ENCODE measurements at places on chromosomes 5 and 9.

GRCh38 chr5:168612996-168613395 lies 33.8 kb upstream of the PANK3 start:
- peak; percentile 82 for DNase-seq
- no peak overlapping the region for H3K4me3 ChIP-seq
- H3K4me1 ChIP-seq = peaks cover 4% of the 10 kb centered on the region

GRCh38 chr5:6360323-6361072 lies 17.8 kb downstream of the MED10 start:
- H3K4me3 ChIP-seq = no peak overlapping the region
- H3K27ac ChIP-seq = no peak overlapping the region
- H3K36me3 ChIP-seq = peaks cover 23% of the 10 kb centered on the region
- no peaks in the 10 kb centered on the region for H3K4me1 ChIP-seq

- H3K36me3 ChIP-seq = no peaks in the 10 kb centered on the region
- H3K4me1 ChIP-seq = peaks cover 4% of the 10 kb centered on the region
Measured at GRCh38 chr9:27499451-27499850, 24.6 kb upstream of the IFNK start.

GRCh38 chr9:108603141-108603540 lies 252.6 kb downstream of the ACTL7B start:
- no peak overlapping the region for H3K27ac ChIP-seq
- no peaks in the 10 kb centered on the region for H3K4me1 ChIP-seq
- H3K36me3 ChIP-seq = no peaks in the 10 kb centered on the region
- no peak for DNase-seq

GRCh38 chr5:1494780-1495524 lies 28.8 kb downstream of the LPCAT1 start:
- H3K36me3 ChIP-seq = peaks cover 27% of the 10 kb centered on the region
- H3K27me3 ChIP-seq = no peaks in the 10 kb centered on the region
- no peak overlapping the region for H3K4me3 ChIP-seq
- DNase-seq = no peak

GRCh38 chr9:107044872-107045271 lies 181.9 kb downstream of the ZNF462 start:
- DNase-seq = no peak
- no peaks in the 10 kb centered on the region for H3K27me3 ChIP-seq
- H3K27ac ChIP-seq = no peak overlapping the region
- H3K36me3 ChIP-seq = no peaks in the 10 kb centered on the region

DNA sequence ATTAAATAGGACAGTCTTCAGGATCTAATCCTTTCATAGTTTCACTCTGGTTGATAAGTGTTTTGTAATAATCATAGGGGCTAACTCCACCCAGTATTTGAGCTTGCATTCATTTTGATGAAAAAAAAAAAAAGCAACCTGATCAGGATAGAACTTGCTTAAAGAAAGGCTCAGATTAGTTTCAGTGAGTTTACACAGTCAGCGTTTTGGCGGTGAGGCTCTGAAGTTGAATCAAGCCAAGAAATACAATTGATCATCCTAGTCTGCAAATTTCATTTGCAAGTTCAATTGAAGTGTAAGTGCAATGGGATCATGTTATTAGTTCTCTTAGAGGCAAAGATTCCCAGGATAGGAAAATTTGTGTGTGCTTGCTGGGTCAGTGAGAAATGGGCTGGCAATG lies 159.7 kb upstream of the ELL2 start:
- no peak overlapping the region for H3K27ac ChIP-seq
- no peaks in the 10 kb centered on the region for H3K36me3 ChIP-seq
- DNase-seq = no peak
- peaks cover 3% of the 10 kb centered on the region for H3K4me1 ChIP-seq

DNA sequence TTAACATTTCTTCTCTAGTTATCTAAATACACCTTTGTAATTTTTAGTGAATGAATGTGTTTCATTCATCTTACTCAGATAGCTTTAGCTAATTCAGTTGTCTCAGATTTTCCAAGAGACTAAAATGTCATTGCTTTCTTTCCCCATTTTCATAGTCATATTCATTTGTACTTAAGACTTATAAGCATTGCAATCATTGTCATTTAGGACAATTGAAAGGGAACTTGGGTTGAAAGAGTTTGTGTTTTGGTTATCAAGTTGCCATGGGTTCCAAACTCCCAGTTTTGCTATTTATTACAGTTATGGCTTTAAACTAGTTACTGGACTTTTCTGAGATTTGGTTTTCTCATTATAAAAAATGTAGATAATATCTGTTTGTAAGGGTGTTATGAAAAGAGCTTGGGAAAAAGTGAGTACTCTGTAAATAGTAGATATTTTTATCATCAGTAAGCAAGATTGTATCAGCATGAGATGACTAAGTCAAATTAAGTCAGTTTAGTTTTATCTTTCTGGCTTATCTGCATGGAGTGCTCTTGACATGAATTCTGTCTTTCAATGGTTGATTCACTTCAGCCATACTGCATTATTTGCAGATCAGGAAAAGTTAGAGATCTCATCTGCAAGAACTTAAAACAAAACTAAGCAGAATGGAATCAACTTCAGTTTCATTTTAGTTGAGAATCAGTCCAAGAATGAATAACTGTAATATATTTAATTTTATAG lies 107.5 kb downstream of the PBX3 start:
- H3K4me3 ChIP-seq = no peak overlapping the region
- no peaks in the 10 kb centered on the region for H3K4me1 ChIP-seq
- H3K27ac ChIP-seq = no peak overlapping the region
- no peaks in the 10 kb centered on the region for H3K36me3 ChIP-seq
- H3K27me3 ChIP-seq = no peaks in the 10 kb centered on the region

GRCh38 chr9:32413424-32413823 lies 29.0 kb downstream of the ACO1 start:
- no peaks in the 10 kb centered on the region for H3K27me3 ChIP-seq
- no peak overlapping the region for H3K27ac ChIP-seq
- H3K4me1 ChIP-seq = no peaks in the 10 kb centered on the region
- H3K36me3 ChIP-seq = peaks cover 9% of the 10 kb centered on the region
- H3K4me3 ChIP-seq = no peak overlapping the region

DNA sequence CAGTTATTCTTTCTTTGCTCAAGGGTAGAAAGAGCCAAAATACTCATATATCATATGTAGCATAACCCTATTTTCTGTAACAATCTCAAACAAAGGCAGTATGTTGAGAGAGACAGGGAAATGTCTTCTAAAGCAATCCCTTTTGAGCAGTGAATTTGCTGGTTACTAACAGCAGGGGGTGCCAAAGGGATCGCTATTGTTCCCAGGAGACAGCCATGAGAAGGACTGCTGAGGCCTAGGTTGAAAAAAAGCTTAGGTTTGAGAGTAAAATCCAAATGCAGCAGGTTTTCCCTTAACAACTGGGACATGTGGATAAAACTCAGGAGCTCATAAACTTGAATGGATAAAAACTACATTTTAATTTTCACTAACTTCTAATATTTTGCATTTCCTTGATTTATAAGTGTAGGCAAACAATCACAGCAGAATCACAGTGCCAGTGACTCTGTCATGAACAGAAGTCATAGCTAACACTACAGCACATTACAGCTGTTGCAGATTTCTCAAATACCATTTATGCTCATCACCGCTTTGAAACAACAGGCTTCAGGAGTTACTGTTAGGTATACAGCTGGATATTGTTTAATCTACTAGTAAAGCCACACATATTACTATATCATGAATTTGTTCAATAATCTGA lies 148.4 kb downstream of the MAPKAP1 start:
- no peaks in the 10 kb centered on the region for H3K27me3 ChIP-seq
- H3K4me1 ChIP-seq = no peaks in the 10 kb centered on the region
- H3K27ac ChIP-seq = no peak overlapping the region
- H3K36me3 ChIP-seq = peaks cover 7% of the 10 kb centered on the region
- no peak overlapping the region for H3K4me3 ChIP-seq
- peak; percentile 82 for DNase-seq

- no peaks in the 10 kb centered on the region for H3K27me3 ChIP-seq
- H3K36me3 ChIP-seq = no peaks in the 10 kb centered on the region
- H3K4me3 ChIP-seq = peak overlapping the region; percentile 39
- no peak overlapping the region for H3K27ac ChIP-seq
Measured at GRCh38 chr5:111072949-111073682, 1.6 kb downstream of the TSLP start.

- no peaks in the 10 kb centered on the region for H3K36me3 ChIP-seq
- no peak overlapping the region for H3K27ac ChIP-seq
- H3K4me3 ChIP-seq = no peak overlapping the region
- no peaks in the 10 kb centered on the region for H3K4me1 ChIP-seq
- no peak for DNase-seq
Measured at GRCh38 chr5:83570916-83571315, 99.4 kb downstream of the VCAN start.

DNA sequence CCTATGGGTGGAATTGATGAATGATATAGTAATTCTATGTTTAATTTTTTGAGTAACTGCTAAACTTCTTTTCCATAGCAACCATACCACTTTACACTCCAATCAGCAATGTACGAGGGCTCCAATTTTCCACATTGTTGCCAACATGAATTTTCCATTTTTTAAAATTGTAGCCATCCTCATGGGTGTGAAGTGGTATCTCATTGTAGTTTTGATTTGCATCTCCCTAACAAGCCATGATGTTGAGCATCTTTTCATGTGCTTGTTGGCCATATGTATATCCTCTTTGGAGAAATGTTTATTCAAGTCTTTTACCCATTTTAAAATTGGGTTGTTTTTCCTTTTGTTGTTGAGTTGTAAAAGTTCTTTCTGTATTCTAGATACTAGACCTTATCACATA lies 48.9 kb downstream of the TMOD1 start:
- no peaks in the 10 kb centered on the region for H3K27me3 ChIP-seq
- no peaks in the 10 kb centered on the region for H3K36me3 ChIP-seq
- no peak for DNase-seq
- no peak overlapping the region for H3K27ac ChIP-seq
- no peak overlapping the region for H3K4me3 ChIP-seq
- H3K4me1 ChIP-seq = peaks cover 2% of the 10 kb centered on the region

GRCh38 chr9:14895806-14896205 lies 14.4 kb downstream of the FREM1 start:
- no peaks in the 10 kb centered on the region for H3K27me3 ChIP-seq
- no peaks in the 10 kb centered on the region for H3K36me3 ChIP-seq
- H3K4me3 ChIP-seq = no peak overlapping the region

GRCh38 chr9:35353731-35354365 lies 136.1 kb upstream of the RUSC2 start:
- no peak for DNase-seq
- H3K4me3 ChIP-seq = no peak overlapping the region
- H3K27ac ChIP-seq = no peak overlapping the region
- H3K36me3 ChIP-seq = no peaks in the 10 kb centered on the region
- H3K27me3 ChIP-seq = no peaks in the 10 kb centered on the region

GRCh38 chr5:92455011-92455410 lies 1071.9 kb upstream of the ARRDC3 start:
- no peak for DNase-seq
- no peak overlapping the region for H3K4me3 ChIP-seq
- H3K27me3 ChIP-seq = no peaks in the 10 kb centered on the region
- H3K36me3 ChIP-seq = no peaks in the 10 kb centered on the region
- H3K27ac ChIP-seq = no peak overlapping the region

- DNase-seq = no peak
- no peak overlapping the region for H3K27ac ChIP-seq
Measured at GRCh38 chr9:91516081-91516480, 92.4 kb upstream of the NFIL3 start.

DNA sequence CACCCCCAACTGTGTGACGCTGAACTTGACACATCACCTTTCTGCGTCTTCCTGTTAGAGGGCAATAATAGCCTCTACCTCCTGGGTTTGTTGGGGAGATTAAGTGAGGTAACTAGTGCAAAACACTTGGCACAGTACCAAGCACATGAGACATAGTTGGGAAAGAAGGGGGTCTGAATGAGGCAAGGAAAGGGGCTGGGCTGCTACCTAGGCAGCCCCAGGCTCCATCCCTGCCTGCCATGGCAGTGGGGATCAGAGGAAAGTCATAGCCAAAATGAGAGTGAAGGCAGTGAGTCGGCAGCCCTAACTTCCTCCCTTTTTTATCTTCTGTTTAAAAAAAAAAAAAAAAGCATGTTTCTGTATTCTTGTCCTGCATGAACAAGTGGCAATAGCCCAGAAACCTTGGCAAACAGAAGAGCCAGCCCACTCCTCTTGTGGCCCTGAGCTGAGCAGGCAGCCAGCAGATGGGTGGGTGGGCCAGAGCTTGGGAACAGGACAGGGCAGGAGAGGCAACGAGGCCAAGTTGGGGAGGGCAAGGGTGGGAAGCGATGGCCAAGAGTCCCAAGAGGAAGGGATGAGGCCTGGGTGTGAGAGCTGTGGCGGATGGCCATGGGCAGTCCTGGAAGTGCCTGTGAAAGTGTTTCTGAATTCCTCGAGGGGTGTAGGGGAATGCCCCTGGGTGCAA lies 11.4 kb downstream of the CAMK2A start:
- peaks cover 11% of the 10 kb centered on the region for H3K4me1 ChIP-seq
- H3K27me3 ChIP-seq = peaks cover 14% of the 10 kb centered on the region
- H3K36me3 ChIP-seq = no peaks in the 10 kb centered on the region

DNA sequence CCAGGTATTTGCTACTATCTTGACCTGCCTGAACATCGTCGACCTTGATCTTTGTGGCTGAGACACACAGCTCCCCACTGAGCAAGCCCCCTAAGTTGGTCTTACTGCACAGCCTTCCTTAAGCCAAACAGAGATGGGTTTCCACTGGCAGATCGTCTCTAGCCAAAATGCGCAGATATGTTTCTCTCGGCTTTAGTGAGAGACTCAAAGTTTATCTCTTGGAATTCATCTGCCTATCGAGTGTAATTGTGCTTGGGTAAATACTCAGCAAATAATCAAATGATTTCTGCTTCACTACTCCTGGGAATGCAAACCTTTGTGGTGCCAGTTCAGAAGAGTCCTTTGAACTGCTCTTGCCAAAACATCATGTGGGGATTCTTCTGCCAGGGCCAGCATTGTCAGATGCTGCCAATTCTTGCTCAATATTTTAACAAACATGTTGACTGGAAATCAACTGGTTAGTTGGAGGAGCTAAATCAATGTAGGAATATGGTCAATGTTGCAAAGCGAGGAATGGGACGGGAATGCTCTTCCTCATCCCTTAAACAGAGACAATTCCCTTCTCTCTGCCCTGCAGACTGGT lies 141.2 kb upstream of the SLC28A3 start:
- no peaks in the 10 kb centered on the region for H3K4me1 ChIP-seq
- H3K27ac ChIP-seq = no peak overlapping the region
- H3K36me3 ChIP-seq = no peaks in the 10 kb centered on the region
- DNase-seq = no peak
- H3K27me3 ChIP-seq = no peaks in the 10 kb centered on the region
- no peak overlapping the region for H3K4me3 ChIP-seq

GRCh38 chr9:134328841-134329575 lies 2.8 kb downstream of the RXRA start:
- DNase-seq = peak; percentile 61
- no peaks in the 10 kb centered on the region for H3K36me3 ChIP-seq
- H3K27me3 ChIP-seq = no peaks in the 10 kb centered on the region
- H3K27ac ChIP-seq = peak overlapping the region; percentile 96

DNA sequence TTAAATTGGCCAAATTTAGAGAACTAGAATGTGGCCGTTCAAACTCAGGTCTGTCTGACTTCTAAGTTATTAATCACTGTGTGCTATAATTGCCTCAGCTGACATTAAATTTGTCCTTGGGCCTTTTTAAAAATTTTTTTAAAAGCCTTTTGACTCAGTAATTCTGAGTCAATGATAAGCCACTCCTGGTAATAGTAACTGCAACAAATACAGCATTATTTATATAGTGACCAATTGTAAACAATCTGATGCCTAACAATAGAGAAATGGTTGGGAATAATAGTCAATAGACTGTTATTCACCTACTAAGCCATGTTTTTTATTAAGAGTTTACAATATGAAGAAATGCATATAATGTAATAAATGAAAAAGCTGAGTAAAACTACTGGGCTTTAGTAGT lies 70.9 kb upstream of the FSD1L start:
- no peak for DNase-seq
- H3K4me1 ChIP-seq = no peaks in the 10 kb centered on the region
- no peak overlapping the region for H3K4me3 ChIP-seq
- peaks cover 26% of the 10 kb centered on the region for H3K36me3 ChIP-seq
- H3K27ac ChIP-seq = no peak overlapping the region
